PC-3 (cell line): ENCODE measurements at places on chromosomes 5 and 9. TPM values are rescaled to one million over a fixed set of nuclear protein-coding genes. Genes with fewer than 3 reads are reported as not detected.

DNA sequence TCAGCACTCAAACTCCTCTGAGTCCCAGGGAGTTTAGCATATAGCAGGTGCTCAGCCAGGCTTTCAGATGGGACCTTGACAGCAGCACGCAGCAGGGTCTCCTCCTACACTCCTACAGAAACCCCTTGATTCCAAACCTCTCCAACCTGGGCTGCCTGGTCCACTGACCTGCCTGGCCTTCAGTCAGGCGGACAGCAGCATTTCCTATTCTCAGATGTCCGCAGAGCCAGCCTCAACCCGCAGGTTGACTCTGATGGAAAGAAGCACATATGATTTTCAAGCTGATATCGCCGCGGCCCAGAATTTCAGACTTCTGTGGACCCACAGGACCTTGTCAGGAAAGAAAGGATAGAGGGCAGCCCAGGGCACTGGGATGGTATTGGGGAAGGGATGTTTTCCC is 5.3 kb upstream of the SLC25A48 start:
- no peak for DNase-seq
- no peaks in the 10 kb centered on the region for H3K4me1 ChIP-seq
- no peak overlapping the region for H3K27ac ChIP-seq

Gene SCGB3A2
- total RNA-seq = 0.51 TPM in 1 of 2 replicates, not detected in the other

- H3K27ac ChIP-seq = no peak overlapping the region
- no peaks in the 10 kb centered on the region for H3K27me3 ChIP-seq
- DNase-seq = no peak
- H3K4me3 ChIP-seq = no peak overlapping the region
- no peaks in the 10 kb centered on the region for H3K36me3 ChIP-seq
- no peaks in the 10 kb centered on the region for H3K4me1 ChIP-seq
These were observed 81.8 kb downstream of the RFX3 start for GRCh38 chr9:3444016-3444415.

Gene OR1Q1
- total RNA-seq = not detected in 2 replicates

Gene TCF7
- 3.9 and 7.0 TPM in 2 replicates for total RNA-seq

DNA sequence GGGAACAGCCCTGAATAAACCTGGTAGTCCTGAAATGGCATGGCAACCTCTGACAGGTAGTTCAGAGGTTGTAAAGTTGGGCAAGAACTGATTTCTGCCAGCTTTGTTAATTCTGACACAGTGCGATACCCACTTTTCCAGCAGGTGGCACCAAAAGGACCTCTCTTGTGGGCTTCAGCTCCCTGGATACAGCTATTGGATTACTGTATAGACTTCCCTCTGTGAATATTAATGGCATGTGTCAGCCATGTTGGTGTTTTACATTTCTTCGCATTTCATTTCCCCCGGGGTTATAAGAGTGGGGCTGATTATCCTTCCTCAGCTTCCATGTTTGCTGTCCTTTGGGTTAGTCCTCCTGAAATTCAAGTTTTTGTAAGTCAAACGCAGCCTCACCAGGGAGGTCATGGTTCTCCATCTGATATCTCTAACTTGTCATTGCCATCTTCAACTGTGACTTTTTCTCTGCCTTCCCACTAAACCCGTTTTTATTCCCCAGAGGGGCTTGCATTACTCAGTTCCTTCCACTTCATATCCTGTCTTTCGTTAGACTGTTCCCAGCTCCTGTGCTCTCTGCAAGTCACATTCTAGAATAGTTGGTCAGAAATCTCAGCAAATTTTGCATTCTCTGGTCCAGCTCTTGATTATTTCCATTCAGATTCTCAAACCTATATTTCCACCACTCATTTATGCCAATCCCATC is 135.6 kb downstream of the LIFR start:
- H3K27me3 ChIP-seq = peaks cover 3% of the 10 kb centered on the region; the same call in 1 of the 2 replicates
- H3K4me3 ChIP-seq = no peak overlapping the region
- H3K27ac ChIP-seq = no peak overlapping the region
- H3K4me1 ChIP-seq = peaks cover 5% of the 10 kb centered on the region
- H3K36me3 ChIP-seq = no peaks in the 10 kb centered on the region

- no peak overlapping the region for H3K27ac ChIP-seq
- H3K27me3 ChIP-seq = no peaks in the 10 kb centered on the region
- H3K36me3 ChIP-seq = peaks cover 2% of the 10 kb centered on the region; the same call in 1 of the 2 replicates
- H3K4me3 ChIP-seq = no peak overlapping the region
These were observed 63.8 kb downstream of the FNBP1 start for GRCh38 chr9:129979071-129979745.

Gene FOXD4
- 0.80 and 0.98 TPM in 2 replicates for total RNA-seq

DNA sequence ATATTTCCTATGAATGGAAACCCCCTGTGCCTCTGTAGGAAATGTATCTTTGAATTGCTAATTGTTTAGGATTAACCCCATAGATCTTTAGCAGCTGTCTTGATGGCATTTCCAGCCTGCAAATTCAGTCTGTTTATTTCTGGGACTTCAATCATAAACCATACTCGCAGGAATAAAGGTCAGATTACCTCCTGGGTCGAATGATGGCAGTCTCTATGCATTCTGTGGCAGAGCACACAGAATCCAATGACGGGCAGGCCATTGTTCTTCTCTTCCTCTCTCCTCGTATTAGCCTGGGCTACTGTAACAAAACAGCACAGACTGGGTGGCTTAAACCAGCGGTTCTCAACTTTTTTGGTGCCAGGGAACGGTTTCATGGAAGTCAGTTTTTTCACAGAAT is 199.9 kb downstream of the PCSK5 start:
- DNase-seq = no peak
- no peaks in the 10 kb centered on the region for H3K27me3 ChIP-seq
- no peaks in the 10 kb centered on the region for H3K4me1 ChIP-seq

DNA sequence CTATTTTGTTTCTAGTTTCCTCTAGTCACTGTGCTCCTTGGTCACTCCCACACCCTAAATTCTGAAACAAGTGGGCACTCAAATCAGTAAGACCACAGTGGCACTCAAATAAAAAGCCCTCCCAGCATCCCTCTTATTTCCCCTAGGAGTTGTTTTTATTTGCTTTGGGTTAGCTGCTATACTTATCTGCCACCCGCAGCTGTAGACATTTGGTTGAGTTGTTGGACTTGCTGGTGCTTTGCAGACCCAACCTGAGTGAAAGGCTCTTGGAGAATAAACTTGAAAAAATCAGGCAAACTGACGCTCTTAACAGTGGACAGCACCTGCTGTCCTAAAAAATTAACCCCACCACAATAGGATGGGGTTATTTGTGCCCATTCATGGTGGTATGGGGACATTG is 203.0 kb downstream of the SPATA31A6 start:
- no peak for DNase-seq
- no peaks in the 10 kb centered on the region for H3K4me1 ChIP-seq
- H3K27me3 ChIP-seq = no peaks in the 10 kb centered on the region
- no peaks in the 10 kb centered on the region for H3K36me3 ChIP-seq

DNA sequence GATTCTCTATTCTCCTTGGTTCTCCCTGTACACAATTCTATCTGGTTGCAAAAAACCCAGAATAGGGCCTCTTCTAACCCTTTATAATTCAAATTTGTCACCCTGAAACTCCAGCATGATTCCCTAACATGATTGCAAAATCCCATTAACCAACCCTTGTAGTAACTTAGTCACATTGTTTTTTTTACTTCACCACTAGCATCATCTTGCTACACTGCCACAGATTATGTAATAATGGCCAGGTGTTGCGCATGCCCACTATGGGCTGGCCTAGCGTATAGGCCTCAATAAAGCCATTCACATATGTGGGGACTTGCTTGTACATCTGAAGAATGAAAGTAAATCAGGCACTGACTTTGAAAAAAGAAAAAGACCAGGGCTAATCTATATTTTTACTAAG is 25.7 kb downstream of the FAM170A start:
- no peak overlapping the region for H3K27ac ChIP-seq
- H3K36me3 ChIP-seq = no peaks in the 10 kb centered on the region
- no peaks in the 10 kb centered on the region for H3K4me1 ChIP-seq

- H3K4me1 ChIP-seq = peaks cover 10% of the 10 kb centered on the region
- H3K27ac ChIP-seq = peak overlapping the region; percentile 27
- peak; percentile 68 for DNase-seq
These were observed 486.3 kb upstream of the ZNF462 start for GRCh38 chr9:106376689-106377088.

Gene IFNK
- not detected in 2 replicates for total RNA-seq

GRCh38 chr5:59598547-59598874 is 295.0 kb downstream of the PDE4D start:
- H3K27ac ChIP-seq = no peak overlapping the region
- no peaks in the 10 kb centered on the region for H3K36me3 ChIP-seq
- DNase-seq = no peak
- H3K4me1 ChIP-seq = peaks cover 19% of the 10 kb centered on the region
- no peaks in the 10 kb centered on the region for H3K27me3 ChIP-seq

Gene PRDM9
- total RNA-seq = 0.11 and 0.12 TPM in 2 replicates

DNA sequence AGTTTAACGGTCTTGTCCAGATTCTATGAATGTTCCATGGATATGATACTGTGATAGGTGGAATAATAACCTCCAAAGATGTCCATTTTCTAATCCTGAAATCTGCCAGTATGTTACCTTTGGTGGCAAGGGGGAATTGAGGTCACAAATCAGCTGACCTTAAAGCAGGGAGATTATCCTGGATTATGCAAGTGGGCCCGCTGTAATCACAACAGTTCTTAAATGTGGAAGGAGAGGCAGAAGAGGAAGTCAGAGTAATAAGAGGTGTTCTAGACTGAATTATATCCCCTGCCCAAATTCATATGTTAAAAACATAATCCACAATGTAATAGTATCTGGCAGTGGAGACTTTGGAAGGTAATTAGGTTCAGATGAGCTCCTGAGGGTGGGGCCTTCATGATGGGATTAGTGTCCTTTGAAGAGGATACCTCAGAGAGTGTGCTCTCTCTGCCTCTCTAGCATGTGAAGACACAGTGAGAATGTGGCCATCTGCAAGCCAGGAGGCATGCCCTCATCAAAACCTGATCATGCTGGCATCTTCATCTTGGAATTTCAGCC is 47.6 kb upstream of the ZFAND5 start:
- H3K27ac ChIP-seq = no peak overlapping the region
- no peaks in the 10 kb centered on the region for H3K36me3 ChIP-seq

DNA sequence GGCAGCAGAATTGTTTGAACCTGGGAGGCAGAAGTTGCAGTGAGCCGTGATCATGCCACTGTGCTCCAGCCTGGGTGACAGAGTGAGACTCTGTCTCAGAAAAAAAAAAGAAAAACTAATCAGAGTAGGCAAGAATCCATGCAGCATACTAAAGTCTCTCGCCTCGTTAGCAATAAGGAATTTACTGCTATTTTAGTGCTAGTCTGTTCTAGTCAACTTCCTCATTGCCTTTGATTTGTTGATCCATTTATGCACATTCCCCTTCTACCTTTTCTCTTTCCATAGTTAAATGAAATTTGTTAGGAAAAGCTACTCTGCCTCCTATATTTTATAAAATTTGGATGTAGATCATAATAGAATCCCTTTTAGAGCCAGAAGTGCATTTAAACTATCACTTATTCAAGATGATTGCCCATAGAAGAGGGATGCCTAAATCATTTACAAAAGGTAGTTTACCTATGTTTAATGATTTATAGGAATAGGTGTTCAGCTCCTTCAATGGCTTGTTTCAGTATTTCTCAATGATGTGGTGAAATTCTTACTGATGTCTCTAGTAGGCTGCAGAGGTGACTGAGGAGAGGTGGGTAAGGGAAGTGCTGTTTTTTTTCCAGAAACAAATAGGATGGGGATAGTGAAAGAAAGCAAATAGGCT is 1.9 kb downstream of the LRRC19 start:
- H3K4me3 ChIP-seq = no peak overlapping the region
- H3K27me3 ChIP-seq = no peaks in the 10 kb centered on the region
- no peaks in the 10 kb centered on the region for H3K4me1 ChIP-seq
- no peak for DNase-seq
- H3K36me3 ChIP-seq = no peaks in the 10 kb centered on the region

DNA sequence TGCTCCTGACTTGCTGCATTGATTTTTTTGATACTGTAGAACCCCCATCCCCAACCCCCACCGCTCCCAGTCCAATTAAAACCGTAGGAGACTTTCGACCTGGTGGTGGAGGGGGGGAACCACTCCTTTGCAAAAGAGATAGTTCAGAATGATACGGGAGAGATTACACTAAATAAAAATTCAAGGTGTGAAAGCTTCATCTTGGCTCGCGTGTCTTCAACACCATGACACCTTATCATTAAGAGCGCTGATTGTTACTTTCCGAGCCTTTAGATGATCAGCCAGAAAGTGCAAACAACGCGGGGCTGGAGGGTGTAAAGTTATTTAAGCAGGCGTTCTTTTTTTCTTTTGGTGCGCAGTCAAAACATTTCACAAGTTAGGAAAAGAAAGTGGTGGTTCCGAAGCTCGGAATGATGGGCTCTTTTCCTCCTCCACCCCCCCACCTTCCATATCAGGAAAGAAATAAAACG is 1.3 kb upstream of the ZNF462 start:
- H3K27me3 ChIP-seq = no peaks in the 10 kb centered on the region
- H3K27ac ChIP-seq = peak overlapping the region; percentile 67
- H3K4me1 ChIP-seq = peaks cover 49% of the 10 kb centered on the region
- DNase-seq = no peak
- no peaks in the 10 kb centered on the region for H3K36me3 ChIP-seq

Gene C5orf52
- 0.84 TPM in 1 of 2 replicates, not detected in the other for total RNA-seq

DNA sequence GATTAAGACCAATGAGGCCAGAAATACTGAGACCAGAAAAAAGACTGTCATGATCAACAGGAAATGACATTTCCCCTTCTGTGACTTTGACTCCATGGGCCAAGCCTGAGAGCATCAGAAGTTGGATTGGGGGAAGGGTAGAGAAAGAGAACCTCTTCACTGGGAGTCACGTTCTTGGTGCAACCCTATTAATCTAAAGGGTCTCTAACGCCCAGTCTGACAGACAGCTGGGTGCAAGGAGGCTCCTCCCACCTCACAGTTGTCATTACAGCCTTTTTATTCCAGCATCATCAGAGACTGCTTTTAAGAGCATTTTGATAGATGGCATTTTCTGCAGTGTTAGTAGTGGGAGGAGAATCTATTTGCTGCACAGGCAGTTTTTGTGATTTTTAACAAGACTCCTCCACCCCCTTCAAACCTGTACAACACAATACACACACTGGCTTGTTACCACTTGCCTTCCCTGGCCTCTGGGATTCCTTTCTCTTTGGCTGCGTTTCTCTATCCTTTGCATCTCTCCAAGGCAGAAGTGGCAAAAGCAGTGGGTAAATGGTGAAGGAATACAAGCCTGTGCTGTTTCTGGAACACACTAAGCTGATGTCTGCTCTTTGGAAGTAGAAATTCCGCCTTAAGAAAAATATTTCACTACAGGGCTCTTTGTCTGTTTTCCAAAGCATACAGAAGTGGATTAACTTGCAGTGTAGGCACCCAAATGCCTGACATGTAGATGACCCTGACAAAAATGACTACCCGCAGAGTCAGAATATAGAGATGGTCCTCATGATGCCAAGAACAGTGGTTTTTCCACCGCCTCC is 310.4 kb upstream of the ZNF608 start:
- no peak for DNase-seq
- no peak overlapping the region for H3K27ac ChIP-seq
- no peak overlapping the region for H3K4me3 ChIP-seq
- no peaks in the 10 kb centered on the region for H3K27me3 ChIP-seq
- no peaks in the 10 kb centered on the region for H3K36me3 ChIP-seq

GRCh38 chr5:29972597-29972996 is 1220.9 kb upstream of the CDH6 start:
- DNase-seq = no peak
- no peak overlapping the region for H3K4me3 ChIP-seq
- no peaks in the 10 kb centered on the region for H3K4me1 ChIP-seq
- H3K36me3 ChIP-seq = no peaks in the 10 kb centered on the region
- no peak overlapping the region for H3K27ac ChIP-seq

GRCh38 chr9:107487521-107488374 is 1.8 kb downstream of the KLF4 start:
- H3K36me3 ChIP-seq = peaks cover 19% of the 10 kb centered on the region
- peak overlapping the region; percentile 89 for H3K4me3 ChIP-seq
- H3K27ac ChIP-seq = peak overlapping the region; percentile 40
- no peaks in the 10 kb centered on the region for H3K27me3 ChIP-seq
- H3K4me1 ChIP-seq = peaks cover 21% of the 10 kb centered on the region
